ENCODE measurements at places on chromosomes 7 and 10.
A peak's percentile ranks its signal among the peaks of the same experiment; 100 is the strongest.

DNA sequence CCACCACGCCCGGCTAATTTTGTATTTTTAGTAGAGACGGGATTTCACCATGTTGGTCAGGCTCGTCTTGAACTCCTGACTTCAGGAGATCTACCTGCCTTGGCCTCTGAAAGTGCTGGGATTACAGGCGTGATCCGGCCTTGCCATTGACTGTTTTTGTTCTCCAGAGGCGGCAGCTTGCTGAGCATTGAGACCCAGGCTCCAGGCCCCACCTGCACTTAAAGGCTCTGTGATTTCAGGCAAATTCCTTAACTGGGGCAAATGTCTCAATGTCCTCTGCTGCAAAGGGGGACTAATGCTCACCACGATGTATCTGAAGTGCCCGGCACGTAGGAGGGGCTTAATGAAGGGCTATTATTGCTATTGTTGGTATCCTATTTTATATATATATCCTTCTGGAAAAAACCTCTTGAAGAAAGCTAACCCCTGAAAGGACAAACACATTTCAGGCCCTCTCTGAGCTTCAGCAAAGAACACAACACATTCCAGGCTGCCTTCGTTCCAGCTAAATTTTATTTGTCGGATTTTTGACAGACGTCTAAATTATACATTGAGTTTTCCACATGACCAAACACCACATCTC lies 29.0 kb downstream of the TRIM8 start:
- DNase-seq: no peak

DNA sequence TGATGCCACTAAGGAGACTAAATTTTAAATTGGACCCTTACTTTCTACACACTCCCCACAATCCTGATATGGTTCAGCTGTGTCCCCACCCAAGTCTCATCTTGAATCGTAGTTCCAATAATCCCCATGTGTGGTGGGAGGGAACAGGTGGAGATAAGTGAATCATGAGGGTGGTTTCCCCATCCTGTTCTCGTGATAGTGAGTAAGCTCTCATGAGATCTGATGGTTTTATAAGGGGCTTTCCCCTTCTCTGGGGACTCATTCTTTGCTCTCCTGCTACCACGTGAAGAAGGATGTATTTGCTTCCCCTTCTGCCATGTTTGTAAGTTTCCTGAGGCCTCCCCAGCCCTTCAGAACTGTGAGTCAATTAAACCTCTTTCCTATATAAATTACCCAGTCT lies 18.4 kb upstream of the BET1 start:
- no peak for DNase-seq

GRCh38 chr7:69912141-69912540 lies 313.9 kb downstream of the AUTS2 start:
- peak; percentile 21 for DNase-seq

DNA sequence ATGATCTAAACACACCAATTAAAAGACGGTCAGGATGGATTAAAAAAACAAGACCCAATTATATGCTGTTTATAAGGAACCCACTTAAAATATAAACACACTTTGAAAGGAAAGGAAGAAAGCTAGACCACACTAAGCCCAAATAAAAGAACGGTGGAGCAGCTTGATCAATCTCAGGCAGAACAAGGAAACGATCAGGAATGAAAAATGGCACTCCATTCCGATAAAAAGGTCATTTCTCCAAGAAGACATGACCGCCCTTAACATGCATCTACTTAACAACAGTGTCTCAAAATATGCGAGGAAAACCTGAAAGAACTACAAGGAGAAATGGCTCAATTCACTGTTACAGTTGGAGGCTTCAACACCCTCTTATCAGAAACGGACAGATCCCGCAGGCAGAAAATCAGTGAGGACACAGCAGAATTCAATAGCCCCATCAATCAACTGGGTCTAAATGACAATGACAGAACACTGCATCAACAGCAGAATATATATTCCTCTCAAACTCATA lies 210.0 kb downstream of the MAD1L1 start:
- no peak for DNase-seq

DNA sequence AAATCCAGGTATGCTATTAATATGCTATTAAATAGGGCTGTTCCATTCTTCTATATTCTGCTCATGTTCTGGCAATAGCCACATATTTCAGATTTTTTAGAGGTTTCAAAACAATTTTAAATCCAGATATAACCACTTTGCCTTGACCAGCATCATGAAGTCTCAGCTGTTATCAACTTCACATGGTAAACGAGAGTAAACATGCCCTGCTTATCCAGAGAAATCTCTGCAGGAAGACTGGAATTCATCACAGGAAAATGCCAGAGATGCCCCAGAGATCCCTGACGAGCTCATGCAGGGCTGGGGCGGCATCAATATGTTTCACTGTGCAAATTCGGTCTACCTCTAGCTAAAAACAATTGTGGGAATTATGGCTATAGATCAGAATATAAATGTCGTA lies 126.5 kb downstream of the FANK1 start:
- DNase-seq: no peak

- DNase-seq: peak; percentile 62
Measured at GRCh38 chr10:87660484-87661133, 931 bp downstream of the PAPSS2 start.

DNA sequence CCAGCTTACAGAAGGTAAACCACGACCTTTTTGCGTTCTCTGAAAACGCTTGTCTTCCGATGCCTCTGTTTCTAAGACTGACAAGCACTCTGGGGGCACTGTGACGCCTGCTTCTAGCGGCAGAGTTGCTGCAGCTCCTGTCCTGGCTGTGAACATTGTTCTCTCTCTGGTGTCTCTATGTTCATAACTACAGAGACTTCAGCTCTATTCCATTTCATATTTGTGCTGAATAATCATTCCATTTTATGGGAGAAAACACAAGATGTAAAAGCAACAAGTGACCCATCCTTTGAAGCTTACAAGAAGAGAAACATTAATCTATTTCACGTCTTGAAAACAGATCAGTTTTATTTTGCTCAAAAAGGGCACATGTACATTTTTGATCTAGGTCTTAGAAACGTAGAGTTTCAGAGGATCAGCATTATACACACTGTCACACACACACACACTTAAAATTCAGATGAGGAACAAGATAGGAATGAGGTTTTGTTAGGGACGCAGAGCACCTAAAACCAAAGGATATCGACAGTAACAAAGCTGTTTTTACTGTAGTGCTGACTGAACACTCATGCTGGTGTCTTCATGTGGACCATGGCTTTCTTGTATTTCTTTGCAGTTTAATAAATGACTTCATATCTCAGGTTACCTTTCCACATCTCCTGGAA lies 3.0 kb downstream of the IKZF1 start:
- no peak for DNase-seq

- peak; percentile 90 for DNase-seq
Measured at GRCh38 chr10:89086801-89087521, 96.4 kb downstream of the FAS start.

DNA sequence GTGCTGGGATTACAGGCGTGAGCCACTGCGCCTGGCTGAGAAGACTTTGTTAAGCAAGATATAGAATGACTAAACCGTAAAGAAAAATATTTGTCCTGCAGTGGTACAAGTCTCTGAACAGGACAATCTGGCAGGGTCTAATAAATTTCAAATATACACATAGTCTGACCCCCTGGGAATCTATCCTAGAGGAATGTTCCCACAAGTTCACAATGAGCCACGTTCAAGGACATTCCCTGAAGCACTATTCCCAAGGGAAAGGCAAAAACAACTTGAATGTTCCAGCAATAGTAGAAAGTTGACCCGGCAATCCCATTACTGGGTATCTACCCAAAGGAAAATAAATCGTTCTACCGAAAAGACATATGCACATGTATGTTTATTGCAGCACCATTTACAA lies 82.0 kb downstream of the HIP1 start:
- no peak for DNase-seq

DNA sequence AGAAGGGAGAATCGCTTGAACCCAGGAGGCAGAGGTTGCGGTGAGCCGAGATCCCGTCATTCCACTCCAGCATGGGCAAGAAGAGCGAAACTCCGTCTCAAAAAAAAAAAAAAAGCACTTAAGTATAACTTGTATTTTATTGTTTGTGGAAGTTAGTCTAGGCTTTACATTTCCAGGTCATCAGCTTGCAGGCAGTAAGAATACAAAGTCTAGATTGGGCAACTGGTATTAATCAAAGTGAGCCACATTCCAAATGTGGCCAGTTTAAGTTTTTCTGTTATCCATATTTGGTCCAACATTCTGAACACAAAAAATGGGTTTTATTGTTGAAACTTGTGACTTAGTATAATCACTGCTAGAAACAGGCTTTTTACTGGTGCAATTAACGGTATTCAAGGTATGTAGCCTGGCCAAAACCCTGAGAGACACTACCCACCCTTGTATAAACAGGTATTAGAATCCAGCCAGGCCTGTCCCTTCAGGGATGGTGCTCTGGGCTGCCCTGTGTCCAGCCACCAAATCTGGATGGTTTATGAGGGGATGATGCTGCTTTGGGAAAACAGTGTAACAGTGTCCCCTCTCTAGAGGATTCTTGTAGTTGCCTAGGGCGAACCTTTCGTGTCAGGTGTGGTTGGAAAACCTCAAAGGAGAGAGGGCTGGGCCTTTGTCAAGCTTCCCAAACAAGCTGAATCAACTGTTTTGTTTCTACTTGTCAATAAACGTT lies 122.1 kb upstream of the EFCAB10 start:
- no peak for DNase-seq

DNA sequence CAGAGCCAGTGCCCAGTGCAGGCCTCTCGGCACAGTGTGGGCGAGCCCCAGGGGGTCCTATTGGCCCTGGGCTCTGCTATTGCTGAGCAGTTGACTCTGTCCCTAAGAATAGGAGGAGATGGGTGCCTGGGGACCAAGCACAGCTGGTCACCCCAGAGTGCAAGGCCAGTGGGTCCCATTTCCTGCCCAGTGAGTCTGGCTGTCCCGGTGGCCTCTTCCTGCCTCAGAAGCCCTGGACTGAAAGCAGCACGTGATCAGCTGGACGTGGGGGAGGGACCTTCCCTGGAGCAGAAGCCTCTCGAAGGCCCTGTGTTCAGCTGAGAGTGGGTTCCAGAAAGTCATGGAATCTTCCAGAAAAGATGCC lies 42.0 kb downstream of the PWWP2B start:
- no peak for DNase-seq

- DNase-seq: no peak
Measured at GRCh38 chr7:148433521-148434180, 156.9 kb upstream of the C7orf33 start.

DNA sequence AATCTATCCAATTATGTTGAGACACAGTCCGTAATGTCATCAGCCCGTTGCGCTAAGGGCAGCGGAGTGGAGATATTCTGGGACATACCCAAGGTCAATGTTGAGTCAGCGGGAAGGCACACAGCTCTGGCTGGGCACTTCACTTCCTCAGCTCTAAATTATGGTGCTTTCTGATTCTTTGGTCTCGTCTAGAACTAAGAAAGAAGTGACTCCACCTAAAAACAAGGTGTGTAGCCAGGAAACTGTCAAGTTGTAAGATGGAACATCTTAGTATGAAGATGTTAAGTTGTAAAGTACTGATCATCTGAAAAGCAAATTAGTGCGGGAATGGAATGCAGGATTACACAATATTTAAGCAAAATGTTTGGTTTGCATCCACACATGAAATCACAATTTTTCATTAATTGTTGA lies 43.1 kb downstream of the BAIAP2L1 start:
- DNase-seq: peak; percentile 69

DNA sequence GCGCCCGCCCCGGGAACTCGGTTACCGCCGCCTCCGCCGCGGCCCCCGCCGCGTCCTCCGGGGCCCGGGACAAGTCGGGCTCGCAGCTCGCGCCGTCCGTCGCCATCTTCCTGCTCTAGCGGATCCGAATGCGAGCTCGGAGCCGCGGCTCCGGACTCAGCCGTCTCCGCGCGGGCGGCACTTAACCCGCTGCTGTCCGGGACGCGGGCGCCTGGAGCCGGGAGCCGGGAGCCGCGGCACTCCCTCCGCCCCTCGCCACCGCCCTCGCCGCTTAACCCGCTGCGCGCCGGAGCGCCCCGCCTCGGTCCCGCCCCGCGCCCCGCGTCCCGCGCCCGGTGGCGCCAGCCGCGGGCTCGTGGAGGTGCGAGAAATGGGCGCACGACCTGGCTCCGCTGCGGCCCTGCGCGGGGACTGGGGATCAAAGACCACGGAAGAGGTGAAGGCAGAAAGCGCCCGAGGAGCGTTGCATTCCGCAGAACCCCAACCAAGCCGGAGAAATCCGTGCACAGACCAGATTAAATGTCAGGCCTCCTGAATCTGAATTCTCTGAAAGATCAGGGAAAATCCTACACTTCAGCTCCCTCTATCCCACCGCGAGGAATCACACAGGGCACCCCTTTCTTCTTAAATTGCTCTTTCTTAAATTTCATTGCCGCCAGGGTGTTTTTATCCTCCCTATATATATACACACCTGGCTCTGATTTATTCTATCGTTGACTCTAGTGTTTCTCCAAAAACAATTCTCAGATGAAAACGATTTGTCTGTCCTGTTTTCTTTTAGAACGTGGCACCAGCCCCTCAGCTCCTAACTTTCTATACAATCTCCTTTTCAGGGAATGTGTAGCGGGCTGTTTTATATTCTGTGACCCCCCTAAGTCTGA lies at the start of gene CTTNBP2:
TSS of gene CTTNBP2 (minus strand) at position 132 of the 881 bp plus-strand sequence. CDS start at position 106, 26 bp downstream.
- DNase-seq: peak; percentile 57

GRCh38 chr7:2521952-2522591 lies 2.5 kb downstream of the LFNG start:
- no peak for DNase-seq

DNA sequence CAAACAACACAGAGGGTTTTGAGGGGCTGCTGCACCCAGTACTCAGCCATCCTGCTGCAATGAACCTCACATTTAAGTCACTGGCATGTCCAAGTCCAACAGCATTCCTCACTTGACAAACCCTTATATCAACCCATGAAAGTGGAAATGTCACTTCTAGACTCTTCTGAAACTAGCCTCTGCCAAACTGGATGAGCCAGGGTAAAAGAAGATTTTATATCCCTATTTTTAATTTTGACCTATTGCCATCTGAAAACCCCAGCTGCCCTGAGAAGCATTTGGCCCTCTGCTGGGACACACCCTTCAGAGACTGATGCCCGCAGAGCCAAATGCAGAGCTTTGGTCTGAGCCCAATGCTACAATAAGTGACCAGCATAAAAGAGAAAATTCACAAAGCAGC lies 201.1 kb downstream of the ANK3 start:
- no peak for DNase-seq

- no peak for DNase-seq
Measured at GRCh38 chr7:152924826-152925411, 165.4 kb downstream of the ACTR3B start.

GRCh38 chr7:216360-217300 lies 24.3 kb downstream of the FAM20C start:
- DNase-seq: no peak

DNA sequence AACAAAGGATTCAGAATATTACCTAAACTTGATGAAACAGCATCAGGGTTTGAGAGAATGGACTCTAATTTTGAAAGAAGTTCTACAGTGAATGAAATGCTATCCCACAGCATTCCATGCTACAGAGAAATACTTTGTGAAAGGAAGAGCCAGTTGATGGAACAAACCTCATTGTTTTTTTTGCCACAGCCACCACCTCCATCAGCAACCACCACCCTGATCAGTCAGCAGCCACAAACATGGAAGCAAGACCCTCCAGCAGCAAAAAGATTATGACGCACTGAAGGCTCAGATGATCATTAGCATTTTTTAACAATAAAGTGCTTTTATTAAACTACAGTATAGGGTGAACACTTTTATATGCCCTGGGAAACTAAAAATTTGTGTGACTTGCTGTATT lies 98.7 kb downstream of the LRRC4 start:
- DNase-seq: no peak

Data from MG63 (cell line).